Activated naive CD8-positive, alpha-beta T cell treated with anti-CD3 and anti-CD28 coated beads for 36 hours (primary cell): ENCODE measurements at places on chromosomes 2 and 18.

DNA sequence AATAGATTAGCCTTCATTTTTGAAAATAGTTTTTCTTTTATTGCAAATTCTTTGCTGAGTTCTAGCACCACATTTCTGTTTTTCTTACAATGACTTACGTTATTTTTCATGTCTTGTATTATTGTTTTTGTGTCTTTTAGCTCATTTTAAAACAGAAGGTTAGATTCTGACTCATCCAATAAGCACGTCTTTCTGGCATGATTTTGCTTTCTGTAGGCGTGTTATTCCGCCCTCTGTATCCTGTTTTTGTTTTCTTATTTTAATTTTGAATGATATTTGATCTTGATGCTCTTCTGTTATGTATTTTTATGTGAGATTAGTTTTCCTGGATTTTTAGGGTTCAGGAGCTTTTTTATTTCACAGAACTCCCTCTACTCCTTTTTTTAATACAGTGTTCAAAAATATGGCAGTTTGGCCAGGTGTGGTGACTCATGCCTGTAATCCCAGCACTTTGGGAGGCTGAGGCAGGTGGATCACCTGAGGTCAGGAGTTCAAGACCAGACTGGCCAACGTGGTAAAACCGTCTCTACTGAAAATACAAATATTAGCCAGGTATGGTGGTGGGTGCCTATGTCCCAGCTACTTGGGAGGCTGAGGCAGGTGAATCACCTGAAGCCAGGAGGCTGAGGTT, 145.0 kb downstream of the CLIP4 start:
- no peak for DNase-seq

- DNase-seq: no peak
Observed at GRCh38 chr2:74149247-74149525, 1.5 kb upstream of the BOLA3 start.

- DNase-seq: no peak
Observed at GRCh38 chr2:203959672-203960071, 23.1 kb downstream of the ICOS start.

DNA sequence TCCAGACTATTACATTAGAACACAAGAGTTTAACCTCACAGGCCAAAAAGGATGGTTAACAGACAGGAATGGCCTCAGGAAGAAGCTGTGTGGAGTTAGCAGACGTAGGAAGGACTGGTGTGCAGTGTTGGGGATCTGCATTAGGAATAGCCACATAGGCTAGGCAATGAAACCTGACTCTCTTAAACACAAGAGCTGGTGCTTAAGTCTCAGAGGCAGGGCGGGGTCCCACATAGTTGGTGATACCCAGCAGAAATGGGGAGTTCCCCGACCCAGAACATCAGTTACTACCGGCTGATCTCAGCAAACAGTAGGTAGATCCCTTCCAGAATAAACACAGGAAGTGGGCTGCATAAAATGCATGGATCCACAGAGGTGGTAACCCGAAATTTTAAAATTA, 64.1 kb downstream of the CCDC93 start:
- DNase-seq: no peak

GRCh38 chr2:156539086-156539860, 103.1 kb downstream of the GPD2 start:
- DNase-seq: no peak
